Heart left ventricle (tissue), 16 donors: ENCODE measurements at places on chromosomes 16 and 17.

- H3K36me3 ChIP-seq: no peaks in the 10 kb centered on the region
- peak overlapping the region; percentile 53 for H3K27ac ChIP-seq
- peak overlapping the region; percentile 54 for H3K4me3 ChIP-seq
- DNase-seq: no peak
- no peaks in the 10 kb centered on the region for H3K27me3 ChIP-seq
These were observed 43.9 kb downstream of the RAI1 start for GRCh38 chr17:17725011-17725751.

- H3K36me3 ChIP-seq: no peaks in the 10 kb centered on the region
- no peaks in the 10 kb centered on the region for H3K27me3 ChIP-seq
- no peak overlapping the region for H3K4me3 ChIP-seq
- H3K27ac ChIP-seq: no peak overlapping the region
These were observed 34.4 kb downstream of the LYRM9 start for GRCh38 chr17:27858621-27859305.

- no peak overlapping the region for H3K27ac ChIP-seq
- DNase-seq: no peak
- H3K36me3 ChIP-seq: no peaks in the 10 kb centered on the region
- H3K4me3 ChIP-seq: no peak overlapping the region
- H3K27me3 ChIP-seq: no peaks in the 10 kb centered on the region
These were observed 6.3 kb upstream of the XPO6 start for GRCh38 chr16:28218109-28218508.

GRCh38 chr16:31474173-31474714 lies 2.3 kb downstream of the TGFB1I1 start:
- no peak overlapping the region for H3K27ac ChIP-seq
- H3K27me3 ChIP-seq: peaks cover 2% of the 10 kb centered on the region
- peaks cover 13% of the 10 kb centered on the region for H3K4me1 ChIP-seq
- peaks cover 25% of the 10 kb centered on the region for H3K36me3 ChIP-seq

DNA sequence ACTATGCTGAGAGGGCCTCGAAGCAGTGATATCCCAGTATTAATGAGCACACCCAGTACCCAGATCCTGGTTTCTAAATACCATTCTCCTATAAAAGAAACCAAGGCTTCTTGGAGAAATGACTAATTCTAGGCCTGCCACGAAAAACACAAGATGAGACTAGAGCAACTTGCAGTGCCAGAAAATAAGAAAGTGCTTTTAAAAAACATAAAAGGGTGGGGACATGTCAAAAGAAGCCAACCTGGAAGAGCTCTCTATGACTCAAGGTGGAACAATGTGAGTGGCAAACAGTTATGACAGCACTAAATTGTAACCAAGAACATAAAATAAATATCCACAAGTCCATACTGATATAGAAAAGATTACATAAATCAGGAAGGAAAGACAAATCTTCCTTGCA lies 153.2 kb upstream of the KCNJ18 start:
- H3K27ac ChIP-seq: no peak overlapping the region
- H3K36me3 ChIP-seq: peaks cover 23% of the 10 kb centered on the region
- DNase-seq: no peak

- H3K27me3 ChIP-seq: no peaks in the 10 kb centered on the region
- no peaks in the 10 kb centered on the region for H3K36me3 ChIP-seq
- H3K4me1 ChIP-seq: no peaks in the 10 kb centered on the region
- no peak for DNase-seq
- H3K4me3 ChIP-seq: no peak overlapping the region
- H3K27ac ChIP-seq: no peak overlapping the region
These were observed 311.9 kb downstream of the ZFHX3 start for GRCh38 chr16:72736074-72736473.
